ENCODE measurements at places on chromosomes 5 and 9. TPM values are rescaled to one million over a fixed set of nuclear protein-coding genes. Genes with fewer than 3 reads are reported as not detected.

DNA sequence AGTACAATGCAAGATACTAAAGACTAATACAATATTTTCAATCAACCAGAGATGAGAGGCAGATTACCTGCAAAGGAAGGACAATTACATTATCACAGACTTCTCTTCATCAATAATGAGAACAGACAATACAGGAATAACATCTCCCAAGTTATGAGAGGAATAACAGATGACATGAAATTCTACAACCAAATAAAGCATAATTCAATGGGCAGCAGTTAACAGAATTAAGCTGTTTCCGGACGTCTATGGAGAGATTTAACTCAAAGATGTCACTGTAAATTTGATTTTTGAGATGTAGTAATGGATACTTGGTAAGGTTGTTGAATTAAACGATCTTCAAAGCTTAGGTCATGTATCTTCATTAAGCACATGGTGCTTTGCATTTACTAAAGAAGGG, 19.8 kb upstream of the PARP8 start:
- no peak overlapping the region for H3K27ac ChIP-seq
- H3K4me1 ChIP-seq: no peaks in the 10 kb centered on the region
- no peak for DNase-seq
- H3K4me3 ChIP-seq: no peak overlapping the region
- H3K27me3 ChIP-seq: no peaks in the 10 kb centered on the region
- H3K36me3 ChIP-seq: no peaks in the 10 kb centered on the region

DNA sequence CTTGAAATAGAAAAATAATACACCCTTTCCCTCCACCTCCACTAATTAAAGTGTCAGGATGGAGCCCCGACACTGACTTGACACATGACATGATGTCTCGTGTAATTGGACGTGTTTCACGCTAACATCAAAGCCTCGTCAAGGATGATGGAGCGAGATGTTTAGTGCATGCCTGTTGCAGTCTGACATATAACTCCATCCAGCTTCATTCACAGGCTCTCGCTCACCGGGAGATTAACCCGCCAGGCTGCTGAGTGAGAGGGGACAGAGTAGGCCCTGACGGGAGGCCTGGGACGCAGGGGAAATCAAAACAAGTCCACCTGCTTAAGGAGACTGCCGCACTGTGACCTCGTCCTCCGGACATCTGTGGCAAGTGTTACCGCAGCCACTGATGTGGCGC, 263.5 kb downstream of the SLIT3 start:
- DNase-seq: no peak
- H3K4me3 ChIP-seq: no peak overlapping the region

DNA sequence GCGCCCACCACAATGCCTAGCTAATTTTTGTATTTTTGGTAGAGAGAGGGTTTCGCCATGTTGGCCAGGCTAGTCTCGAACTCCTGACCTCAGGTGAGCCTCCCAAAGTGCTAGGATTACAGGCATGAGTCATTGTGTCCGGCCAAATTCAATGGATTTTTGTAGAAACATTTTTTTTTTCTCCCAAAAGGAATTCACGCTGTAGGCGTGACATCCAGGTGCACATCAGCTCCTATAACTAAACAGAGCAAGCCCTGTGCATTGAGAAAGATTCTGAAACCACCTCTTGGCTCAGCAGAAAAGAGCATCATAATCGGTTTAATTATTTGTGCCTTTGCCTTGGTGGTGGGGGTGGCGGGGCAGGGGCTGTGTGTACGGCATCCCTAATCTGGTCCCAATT, 32.9 kb upstream of the DAB2IP start:
- H3K36me3 ChIP-seq: no peaks in the 10 kb centered on the region
- no peaks in the 10 kb centered on the region for H3K4me1 ChIP-seq
- H3K27me3 ChIP-seq: no peaks in the 10 kb centered on the region
- DNase-seq: no peak

DNA sequence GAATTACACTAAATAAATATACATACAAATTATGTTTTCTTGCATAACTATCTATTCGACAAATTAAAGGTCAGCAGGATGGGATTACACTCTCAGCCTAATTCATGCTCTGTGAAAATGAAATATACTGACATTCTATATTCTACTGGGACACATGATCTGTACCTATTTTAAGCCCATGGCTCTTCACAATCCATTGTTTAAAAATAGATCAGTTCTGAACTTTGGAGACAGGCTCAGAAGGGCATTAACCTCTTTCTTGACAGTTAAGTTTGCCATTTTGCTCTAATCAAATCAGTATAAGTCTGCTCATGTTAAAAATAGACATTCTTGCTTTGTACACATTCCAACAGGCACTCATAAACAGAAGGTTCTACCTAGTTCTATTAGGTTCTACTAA, 361.2 kb downstream of the HCN1 start:
- H3K27me3 ChIP-seq: no peaks in the 10 kb centered on the region
- H3K27ac ChIP-seq: no peak overlapping the region
- DNase-seq: no peak
- no peaks in the 10 kb centered on the region for H3K4me1 ChIP-seq

DNA sequence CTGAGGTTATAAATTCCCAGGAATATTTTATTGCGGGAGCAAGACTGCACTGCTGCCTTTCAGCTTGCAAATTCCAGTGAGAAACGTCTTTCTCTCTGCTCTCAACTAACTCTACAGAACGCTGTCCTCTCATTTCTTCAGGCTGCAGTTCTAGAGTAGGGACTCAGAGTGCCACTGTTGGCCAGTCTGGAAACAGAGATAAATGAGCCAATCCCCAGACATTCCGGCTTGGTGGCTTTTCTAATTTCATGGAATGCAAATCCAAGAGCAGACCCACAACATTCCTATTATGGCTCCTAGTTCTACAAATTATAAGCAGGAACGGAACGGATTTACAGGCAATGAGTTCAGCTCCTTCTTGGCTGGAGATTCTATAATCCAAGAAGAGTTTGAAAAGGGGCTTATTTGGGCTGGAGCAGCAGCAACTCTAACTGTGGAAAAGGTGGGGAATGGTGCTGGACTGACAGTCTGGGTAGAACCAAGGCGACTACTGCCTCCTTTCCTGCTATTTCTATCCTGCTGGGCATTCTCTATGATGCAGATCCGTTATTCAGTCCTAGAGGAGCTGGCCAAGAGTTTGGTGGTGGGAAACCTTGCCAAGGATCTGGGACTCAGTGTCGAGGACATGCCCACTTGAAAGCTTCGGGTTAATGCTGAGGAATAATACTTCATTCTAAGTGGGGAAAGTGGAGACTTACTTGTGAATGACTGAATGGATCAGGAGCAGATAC, 9.3 kb downstream of the PCDHGA12 start:
- no peak overlapping the region for H3K27ac ChIP-seq
- no peak overlapping the region for H3K4me3 ChIP-seq
- H3K4me1 ChIP-seq: no peaks in the 10 kb centered on the region
- no peaks in the 10 kb centered on the region for H3K36me3 ChIP-seq

DNA sequence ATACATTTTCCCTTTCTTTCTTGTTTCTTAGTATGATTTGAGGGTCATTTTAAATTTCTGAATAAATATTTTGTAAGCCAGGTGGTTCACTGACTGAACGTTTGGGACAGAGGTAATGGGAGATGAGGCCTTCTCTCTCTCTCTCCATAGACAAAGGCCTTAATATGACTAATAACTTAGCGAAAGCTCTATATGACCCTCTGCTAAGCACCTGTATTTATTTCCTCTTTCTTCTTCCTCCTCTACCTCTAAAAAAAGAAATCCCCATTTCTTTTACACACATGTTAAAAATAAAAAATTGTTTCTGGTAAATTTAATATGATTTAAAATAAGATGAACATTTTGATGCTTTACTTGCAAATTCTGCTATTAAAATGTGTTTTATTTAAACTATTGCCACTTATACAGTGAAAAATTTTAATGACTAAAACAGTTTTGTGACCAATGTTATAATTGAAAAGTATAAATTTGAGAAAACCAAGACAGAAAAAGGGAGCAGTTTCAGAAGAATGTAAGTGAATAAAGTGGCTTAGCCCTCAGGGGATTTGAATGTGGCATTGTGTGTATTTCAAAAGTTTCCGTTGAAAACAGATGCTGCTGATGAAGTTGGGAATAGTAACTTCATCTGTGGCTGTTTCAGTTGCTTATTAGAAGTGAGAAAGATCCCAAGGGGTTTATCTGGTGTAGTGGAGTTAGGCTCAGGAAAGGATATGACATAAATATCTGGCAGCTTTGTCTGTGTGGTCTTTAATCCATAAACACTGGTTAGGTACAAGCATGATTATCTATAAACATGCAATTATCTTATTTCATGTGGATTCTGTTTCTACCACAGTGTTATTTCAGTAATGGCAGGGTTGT, 128.6 kb upstream of the GRHPR start:
- no peaks in the 10 kb centered on the region for H3K27me3 ChIP-seq
- no peaks in the 10 kb centered on the region for H3K36me3 ChIP-seq
- no peak for DNase-seq
- H3K4me1 ChIP-seq: no peaks in the 10 kb centered on the region

DNA sequence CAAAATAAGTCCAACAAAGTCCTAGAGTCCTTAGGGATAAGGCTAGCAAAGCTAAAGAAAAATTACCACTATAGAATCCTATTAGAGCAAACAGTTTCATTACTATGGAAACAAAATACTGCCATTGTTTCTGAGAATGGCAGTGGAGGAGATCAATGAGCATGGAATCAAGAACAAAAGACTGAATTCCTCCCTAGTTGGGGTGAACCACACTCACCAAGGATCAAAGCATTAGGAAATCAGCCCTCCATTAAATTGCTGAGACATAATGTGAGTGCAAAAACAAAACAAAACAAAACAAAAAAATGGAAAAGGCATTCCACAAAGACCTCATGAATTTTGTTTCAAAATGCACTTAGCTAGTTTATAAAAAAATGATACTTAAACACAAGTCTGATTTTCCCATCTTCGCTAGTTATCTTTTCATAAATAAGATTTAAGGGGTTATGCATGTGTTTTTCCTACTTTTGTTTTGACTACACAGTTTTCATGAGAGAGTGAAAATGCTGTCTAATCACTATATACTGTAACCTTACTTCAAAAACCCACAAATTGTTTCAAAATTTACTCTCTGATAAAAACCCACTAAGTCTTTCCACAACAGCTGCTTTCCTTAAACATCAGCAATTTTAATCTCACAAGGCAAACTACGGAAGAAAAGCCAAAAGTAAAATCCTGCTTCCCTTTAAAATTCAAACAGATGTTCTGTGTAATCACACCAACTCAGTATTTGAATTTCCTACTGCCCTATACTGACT, 9.7 kb downstream of the SERINC5 start:
- no peak overlapping the region for H3K4me3 ChIP-seq
- peaks cover 53% of the 10 kb centered on the region for H3K4me1 ChIP-seq
- H3K27ac ChIP-seq: peak overlapping the region; percentile 40
- no peak for DNase-seq
- H3K36me3 ChIP-seq: peaks cover 6% of the 10 kb centered on the region
- no peaks in the 10 kb centered on the region for H3K27me3 ChIP-seq

GRCh38 chr9:130897848-130898551, 1.4 kb upstream of the QRFP start:
- no peaks in the 10 kb centered on the region for H3K36me3 ChIP-seq
- no peak overlapping the region for H3K4me3 ChIP-seq
- DNase-seq: no peak
- no peaks in the 10 kb centered on the region for H3K27me3 ChIP-seq
- H3K4me1 ChIP-seq: no peaks in the 10 kb centered on the region

DNA sequence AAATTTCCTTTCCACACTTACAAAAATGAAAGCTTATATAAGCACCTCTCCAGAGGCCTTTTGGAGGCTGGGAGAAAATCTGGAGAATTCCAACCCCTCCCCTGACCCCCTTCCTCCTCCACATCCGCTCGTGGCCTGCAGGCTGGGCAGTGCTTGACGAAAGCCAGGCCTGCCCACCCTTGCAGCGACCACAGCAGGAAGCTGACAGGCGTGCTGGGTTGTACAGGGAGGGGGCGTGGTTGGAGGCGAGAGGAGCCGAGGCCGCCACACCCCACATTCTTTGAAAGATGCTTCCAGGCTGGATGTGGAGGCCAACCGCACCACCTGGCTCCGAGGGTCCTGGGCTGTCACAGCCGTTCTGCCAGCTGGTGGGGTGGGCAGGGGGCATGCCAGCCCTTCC, 47.8 kb upstream of the IER5L start:
- no peaks in the 10 kb centered on the region for H3K36me3 ChIP-seq
- peak overlapping the region; percentile 31 for H3K27ac ChIP-seq
- no peaks in the 10 kb centered on the region for H3K27me3 ChIP-seq
- peaks cover 8% of the 10 kb centered on the region for H3K4me1 ChIP-seq
- H3K4me3 ChIP-seq: no peak overlapping the region

GRCh38 chr5:79955941-79956670, 35.0 kb downstream of the MTX3 start:
- no peak for DNase-seq
- no peaks in the 10 kb centered on the region for H3K4me1 ChIP-seq

DNA sequence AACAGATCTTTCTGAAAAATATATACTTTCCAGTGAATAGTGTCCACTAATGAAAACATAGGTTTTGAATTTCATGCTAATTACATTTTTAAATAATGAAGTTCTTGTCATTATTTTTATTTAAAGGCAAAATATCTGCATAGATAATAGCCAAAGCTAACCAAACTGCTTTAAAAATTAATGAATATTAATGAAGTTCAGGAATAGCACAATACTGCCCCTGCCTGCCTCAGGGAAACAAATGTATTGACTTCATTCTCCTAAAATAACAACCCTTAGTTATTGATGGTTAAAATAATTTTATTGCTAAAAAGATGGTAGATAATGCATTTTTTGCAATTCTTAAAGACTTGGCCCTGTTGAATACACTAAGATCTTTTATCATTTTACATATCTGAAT, 103.6 kb upstream of the SSBP2 start:
- H3K4me1 ChIP-seq: no peaks in the 10 kb centered on the region
- no peak overlapping the region for H3K27ac ChIP-seq
- DNase-seq: no peak
- no peaks in the 10 kb centered on the region for H3K27me3 ChIP-seq
- H3K36me3 ChIP-seq: no peaks in the 10 kb centered on the region

DNA sequence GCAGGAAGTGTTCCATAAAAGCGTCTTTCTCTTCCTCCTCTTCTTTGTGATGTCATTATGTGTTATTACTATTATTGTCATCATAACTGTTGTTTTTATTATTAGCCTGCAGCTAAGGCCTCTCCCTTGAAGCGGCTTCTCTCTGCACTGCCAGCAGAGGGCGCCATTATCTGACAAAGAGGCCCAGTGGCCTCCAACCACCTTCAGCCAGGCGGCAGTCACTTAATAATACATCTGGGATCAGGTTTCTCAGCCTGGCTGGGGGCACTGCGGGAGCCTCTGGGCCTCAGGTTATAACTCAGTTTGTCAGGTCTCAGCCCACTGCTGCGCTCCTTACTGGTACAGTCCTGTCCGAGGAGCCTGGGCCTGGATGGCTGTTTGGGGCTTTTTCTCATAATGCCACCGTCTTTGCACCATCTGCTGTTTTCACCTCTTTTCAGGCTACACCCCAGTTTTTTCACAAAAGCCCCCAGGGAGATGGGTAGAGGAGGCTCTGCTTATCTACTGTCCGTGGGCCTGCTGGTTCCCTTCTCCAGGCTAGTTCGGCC, 281.9 kb downstream of the NSG2 start:
- no peaks in the 10 kb centered on the region for H3K27me3 ChIP-seq
- H3K4me3 ChIP-seq: no peak overlapping the region
- H3K27ac ChIP-seq: no peak overlapping the region
- no peak for DNase-seq
- H3K4me1 ChIP-seq: no peaks in the 10 kb centered on the region

The GPR150 gene
- total RNA-seq: not detected

The IFNB1 gene
- total RNA-seq: not detected

The GTF2H2 gene
- 21.4 TPM for total RNA-seq

The GMCL2 gene
- not detected for total RNA-seq

The HRCT1 gene
- total RNA-seq: 32.6 TPM

The ROR2 gene
- total RNA-seq: 0.70 TPM
